ENCODE measurements at places on chromosomes 4 and X.

DNA sequence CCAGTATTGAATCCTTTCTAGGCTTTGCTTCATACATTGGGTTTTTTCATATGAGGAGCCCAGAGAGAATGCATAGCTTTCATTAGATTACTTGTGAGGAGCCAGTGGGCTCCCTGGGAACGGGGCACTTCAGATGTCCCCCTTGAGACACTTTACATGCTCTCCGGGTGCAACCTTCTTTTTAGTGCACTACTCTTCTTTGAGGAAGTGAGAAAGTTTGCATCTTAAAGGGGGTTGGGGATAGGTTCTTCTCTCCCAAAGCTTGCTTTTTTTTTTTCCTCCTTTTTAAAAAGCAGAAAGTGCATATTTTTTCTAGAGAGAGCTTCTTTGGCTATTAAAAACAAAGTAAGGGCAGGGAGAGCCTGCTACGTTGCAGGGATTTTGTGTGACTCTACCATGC lies 4.3 kb downstream of the HADH start:
- DNase-seq, result no peak

DNA sequence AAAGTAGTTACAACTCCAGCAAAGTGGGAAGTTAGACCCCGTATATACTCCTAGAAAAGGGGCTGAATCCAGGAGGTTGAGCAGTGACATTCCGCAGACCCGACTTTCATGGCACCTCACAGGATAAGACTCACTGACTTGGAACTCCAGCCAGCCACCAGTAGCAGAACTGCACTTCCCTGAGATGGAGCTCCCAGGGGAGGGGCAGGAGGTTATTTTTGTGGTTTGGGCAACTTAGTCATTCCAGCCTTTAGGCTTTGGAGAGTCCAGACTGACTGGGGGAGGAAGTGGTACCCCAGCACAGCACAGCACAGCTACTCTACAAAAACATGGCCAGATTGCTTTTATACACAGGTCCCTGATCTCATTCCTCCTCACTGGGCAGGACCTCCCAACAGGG lies 319.1 kb downstream of the PCDH19 start:
- no peak for DNase-seq

DNA sequence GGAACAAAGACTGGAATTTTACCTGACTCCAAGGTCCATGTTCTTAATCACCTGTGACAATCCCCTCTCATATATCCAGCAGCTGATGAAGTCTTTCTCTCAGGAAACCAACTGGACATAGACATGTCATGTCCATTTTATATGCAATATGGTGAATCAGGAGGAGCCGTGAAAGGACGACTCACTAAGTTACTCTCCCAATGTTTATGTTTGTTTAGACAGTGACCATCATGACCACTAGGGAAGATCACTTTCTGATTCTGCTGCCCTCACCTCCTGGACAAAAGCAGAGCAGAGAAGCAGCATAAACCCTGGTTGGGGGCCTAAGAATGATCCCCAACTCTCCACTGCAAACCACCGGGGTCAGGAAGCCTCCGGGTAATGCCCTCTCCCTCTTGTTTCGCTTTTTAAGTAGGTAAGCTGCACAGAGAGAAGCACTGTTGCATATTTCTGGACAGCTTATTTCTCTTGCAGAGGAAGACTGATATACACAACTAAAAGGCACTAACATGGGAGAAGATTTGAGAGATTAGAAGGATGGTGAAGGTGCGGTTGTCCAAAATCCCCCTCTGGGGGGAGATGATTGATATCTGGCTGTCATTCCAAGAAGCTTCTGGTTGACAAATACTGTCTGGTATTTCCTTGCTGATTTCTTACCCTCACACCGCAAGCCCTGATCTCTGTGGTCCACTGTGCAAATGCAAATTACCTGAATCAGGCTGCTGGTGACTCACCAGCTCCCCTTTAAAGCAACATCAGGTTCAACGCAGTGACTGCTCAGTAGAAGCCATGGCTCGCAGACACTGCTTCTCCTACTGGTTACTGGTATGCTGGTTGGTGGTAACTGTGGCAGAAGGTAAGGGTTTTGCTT lies at the start of gene ODAPH:
ODAPH (plus strand) TSS at position 773 of the 871 bp plus-strand sequence; CDS start at position 790, 17 bp downstream.
- DNase-seq, result no peak

DNA sequence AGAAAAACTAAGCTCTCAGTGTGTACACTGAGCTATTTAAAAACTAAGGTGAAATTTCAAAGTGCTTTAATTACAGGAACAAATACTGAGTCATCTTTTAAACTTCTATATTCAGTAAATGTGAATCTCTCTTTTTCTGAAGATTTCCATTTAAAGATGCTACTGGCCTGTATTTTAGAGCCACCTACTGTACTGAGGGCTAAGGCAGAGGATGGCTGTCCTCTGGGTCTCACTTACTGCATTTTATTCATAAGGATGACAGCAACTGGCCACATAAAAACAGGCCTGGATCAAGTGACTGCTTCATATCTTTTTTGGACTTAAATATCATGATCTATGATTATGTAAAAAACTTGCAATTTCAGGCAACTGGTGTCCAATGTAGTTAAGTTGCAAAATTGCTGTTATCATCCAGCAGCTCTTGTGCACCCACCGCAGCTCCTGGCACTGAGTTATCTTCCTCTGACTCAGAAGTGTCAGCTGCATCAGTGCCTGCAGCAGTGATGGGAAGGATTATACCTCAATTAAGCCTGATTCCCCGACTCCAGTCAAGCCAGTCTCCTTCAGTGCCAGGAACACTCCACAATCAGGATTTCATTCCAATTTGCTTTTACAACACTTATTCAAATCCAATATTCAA lies 1073.7 kb downstream of the PDHA2 start:
- DNase-seq, result peak; percentile 53

DNA sequence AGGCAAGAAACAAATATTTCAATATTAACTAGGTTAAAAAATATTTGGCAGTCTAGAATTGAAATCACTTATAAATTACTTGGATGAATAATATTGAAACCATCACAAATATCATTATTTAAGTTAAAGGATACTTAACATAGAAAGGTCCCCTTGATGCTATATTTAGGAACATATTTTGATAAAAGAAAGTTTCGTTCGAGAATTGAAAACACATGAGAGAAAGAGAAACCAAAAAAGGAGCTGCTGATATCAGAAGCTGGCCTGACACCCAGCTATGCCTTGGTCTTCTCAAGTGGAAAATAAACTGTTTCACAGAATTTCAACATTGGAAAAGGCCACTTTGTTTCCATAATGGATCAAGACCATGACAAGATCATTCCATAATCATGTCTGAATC lies 762.4 kb downstream of the DMD start:
- no peak for DNase-seq

DNA sequence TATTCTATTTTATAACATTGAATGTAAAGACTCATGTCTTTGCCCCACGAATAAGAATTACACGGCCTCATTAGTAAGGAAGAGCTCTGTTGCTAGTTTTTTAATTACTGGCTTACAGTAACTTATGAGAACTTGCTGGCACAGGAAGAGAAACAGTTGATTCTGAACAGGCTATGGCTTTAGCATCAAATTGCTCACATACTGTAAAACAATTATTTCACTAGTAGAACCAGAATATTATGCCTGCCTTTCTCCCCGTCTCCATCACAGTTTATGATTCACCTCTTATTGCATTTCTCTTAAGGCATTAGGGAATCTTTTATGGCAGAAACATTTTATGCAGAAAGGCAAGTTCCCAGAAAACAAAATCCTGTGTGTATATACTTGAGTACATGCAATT lies 126.1 kb downstream of the SPRY1 start:
- DNase-seq, result no peak

GRCh38 chrX:45935408-45935807 lies 609.8 kb downstream of the ZNF674 start:
- no peak for DNase-seq

DNA sequence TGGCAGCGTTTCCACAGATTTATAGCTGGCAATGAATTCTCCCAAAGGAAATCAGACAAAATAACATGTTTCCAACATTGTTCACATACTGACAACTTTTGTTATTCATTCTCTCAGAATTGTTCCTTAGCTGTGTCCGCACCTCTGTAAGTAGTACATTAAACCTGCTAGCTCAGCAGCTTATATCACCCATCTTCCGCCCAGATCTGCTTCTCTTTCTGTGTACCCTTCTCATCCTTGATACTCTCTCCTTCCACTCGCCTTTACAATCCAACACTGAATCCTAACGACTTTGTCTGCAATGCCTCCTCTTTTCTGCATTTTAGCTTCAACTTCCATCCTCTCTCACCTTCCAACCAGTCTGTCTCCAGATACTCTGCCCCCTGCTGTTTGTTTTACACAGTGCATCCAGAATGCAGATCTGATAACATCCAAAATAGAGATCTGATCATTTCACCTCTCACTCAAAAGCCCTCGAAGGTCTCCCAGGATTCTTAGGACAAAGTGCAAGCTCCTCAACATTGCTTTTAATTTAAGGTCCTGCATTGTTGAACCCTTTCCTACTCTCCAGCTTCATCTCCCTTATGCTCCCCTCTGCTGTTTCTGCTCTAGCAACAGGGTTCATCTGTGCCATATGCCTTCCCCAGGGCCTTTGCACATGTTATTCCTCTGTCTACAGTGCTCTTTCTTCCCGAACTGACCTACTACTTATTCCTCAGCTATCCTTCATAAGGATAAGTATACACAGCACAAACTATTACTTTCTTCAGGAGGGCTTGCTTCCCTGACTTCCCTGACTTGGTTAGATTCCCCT lies 67.3 kb upstream of the VBP1 start:
- peak; percentile 19 for DNase-seq

DNA sequence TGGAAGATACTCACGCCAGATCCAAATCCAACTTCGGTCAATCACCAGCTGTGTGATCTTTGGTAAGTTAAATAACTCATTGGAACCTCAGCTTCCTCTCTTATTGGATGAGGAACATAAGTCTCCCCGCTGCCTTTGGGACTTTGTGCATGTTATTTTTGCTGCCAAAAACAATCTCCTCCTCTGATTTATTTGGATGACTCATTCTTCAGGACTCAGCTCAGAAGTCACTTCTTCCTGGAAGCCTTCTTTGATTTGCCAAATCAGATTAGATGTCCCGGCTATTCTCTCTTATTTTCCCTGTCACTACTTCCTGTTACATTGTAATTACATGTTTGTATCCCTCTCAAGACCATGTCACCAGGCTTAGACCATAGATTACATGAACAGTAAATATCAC lies 138.0 kb upstream of the BOD1L1 start:
- DNase-seq, result no peak

DNA sequence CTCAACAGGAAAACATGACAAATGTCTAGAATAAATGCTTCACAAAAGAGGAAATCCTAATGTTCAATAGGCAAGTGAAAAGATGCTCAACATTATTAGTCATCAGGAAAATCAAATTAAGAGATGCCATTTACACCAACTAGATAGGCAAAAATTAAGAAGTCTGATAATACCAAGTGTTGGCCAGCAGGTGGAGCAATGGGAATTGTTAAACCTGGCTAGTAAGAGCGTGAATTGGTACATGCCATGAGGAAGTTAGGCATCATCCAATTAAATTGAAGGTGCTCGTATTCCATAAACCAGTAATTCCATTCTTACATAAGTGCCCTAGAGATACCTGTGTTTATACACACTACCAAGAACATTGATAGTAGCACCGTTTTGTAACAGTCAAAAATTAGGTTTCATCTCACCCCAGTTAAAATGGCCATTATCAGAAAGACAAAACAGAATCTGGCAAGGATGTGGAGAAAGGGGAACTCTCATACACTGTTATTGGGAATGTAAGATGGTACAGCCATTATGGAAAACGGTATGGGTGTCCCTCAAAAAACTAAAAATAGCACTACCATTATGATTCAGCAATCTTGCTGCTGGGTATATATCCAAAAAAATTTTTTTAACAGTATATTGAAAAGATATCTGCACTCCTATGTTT lies 14.0 kb upstream of the ZCCHC18 start:
- DNase-seq, result peak; percentile 72

GRCh38 chr4:116668190-116668589 lies 417.2 kb downstream of the TRAM1L1 start:
- no peak for DNase-seq

- no peak for DNase-seq
These were observed 314.1 kb upstream of the PPARGC1A start for GRCh38 chr4:24203926-24204325.

DNA sequence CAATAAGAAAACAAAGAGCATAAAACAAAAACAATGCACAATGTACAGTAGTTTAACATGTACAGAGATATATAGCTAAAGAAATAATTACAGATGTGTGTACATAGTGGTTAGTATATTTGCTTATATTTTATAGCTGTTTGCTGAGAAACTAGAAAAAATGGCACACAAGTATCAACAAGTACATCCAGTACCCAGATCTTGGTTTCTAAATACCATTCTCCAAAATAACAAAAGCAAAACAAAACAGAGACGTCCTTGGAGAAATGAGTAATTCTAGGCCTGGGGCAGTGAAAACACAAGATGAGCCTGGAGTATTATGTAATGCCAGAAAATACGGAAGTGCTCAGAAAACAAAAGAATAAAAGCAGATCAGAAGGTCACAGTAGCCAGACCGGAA lies 189.6 kb downstream of the TMEM47 start:
- DNase-seq, result no peak

DNA sequence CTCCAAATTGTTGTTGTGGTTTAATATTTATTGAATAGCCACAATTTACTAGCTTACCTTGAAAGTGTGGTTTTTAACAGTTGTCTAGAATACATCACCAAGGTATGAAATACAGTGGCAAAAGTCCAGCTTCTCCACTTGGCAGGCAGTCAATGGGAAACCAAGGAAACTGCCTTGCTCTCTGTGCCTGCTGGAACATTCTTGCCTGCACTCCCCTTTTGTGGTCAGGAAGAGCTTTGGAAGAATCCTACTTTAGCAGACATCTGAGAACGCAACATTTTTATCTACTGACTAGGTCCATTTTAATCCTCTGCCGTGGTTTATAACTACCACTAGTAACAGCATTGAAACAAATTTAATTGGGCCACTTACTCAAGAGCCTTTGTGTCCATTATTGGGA lies 64.5 kb downstream of the TENM3 start:
- no peak for DNase-seq

GRCh38 chr4:37139987-37140386 lies 104.6 kb upstream of the NWD2 start:
- peak; percentile 16 for DNase-seq

DNA sequence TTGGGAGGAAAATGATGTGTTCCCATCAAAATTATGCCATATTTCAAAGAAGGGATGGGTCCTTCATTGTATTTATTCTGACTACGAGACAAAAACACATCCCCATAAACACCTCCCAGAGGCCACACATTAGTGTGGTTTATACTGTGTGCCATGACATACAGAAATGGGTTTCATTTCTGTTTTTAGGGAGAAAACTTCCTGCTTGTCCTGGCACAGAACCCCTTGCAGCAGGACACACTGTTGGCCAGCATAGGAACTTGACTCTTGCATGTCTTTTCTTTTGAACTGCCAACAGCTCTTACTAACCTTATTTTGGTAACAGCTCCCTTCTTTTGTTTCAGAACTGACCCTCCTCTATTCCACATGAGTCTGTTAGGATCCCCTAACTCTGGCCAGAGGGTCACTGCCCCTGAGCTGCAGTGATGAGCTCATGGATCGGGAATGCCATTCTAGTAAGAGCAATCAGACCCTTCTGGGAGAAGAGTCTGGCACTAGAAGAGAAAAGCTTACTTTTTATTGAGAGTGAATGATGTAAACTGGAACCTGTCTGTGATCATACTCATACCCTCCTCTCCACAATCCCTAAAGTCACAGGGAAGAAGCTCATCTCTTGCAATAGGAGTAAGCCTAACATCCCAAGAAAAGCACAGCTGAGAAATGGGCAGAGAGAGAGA lies 86.4 kb downstream of the SMIM20 start:
- DNase-seq, result peak; percentile 33

- DNase-seq, result no peak
These were observed 701.9 kb upstream of the ACTRT1 start for GRCh38 chrX:128754130-128754529.

- DNase-seq, result no peak
These were observed 409.4 kb downstream of the UBE2NL start for GRCh38 chrX:144293229-144293628.

- no peak for DNase-seq
These were observed 85.4 kb downstream of the INTS6L start for GRCh38 chrX:135605906-135606305.
